ENCODE measurements at places on chromosomes 2 and 18.

DNA sequence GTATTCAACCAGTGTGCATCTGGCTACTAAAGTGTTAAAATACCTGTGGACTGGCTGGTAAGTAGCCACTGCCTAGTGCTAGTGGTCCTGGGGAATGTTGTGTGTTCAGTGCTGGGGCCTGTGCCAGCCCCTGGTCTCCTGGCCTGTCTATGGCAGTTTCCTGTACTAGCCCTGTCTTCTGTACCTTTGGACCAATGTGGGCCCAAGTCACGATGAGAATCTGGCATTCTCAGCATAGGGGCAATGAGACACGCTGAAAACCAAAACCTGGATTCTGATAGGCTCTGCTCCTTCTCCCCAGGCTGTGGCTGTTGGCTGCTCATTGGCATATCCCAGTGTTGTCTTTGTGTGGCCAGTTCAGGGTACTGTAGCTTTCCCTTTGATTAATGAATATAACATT lies 170.4 kb downstream of the PTPRM start:
- DNase-seq = no peak

DNA sequence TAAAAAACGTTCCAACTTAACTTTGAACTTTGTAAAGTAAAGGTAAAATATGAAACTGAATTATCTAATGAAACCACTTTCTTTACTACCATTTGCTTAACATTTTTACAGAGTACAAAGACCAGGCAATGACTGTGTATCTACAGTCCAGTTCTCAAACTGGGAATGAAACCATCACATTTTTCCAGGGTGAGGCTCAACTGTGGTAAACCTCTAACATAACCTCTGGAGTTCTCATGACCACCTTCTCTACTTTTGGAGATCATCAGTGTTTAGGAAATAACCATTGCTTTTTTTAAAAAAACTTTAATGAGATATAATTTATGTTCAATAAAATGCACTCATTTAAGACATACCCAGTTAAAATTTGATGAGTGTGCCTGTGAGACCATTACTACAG lies 223.5 kb downstream of the RNF152 start:
- no peak for DNase-seq

DNA sequence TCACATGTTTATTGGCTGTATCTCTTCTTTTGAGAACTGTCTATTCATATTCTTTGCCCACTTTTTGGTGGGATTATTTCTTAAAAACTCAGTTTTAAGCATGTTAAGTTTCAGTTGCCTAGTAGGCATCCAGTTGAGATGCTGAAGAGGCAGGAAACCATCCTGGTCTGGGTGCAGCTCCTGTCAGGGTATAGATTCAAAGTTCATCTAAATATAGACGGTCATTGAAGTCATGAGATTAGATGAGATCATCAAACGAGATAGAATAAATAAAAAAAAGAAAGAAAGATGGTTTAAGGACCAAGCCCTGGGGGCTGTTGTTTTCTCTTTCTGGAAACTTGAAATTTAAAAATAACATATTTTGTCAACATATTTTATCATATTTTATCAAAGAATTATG lies 9.2 kb upstream of the DNAH7 start:
- DNase-seq = no peak

DNA sequence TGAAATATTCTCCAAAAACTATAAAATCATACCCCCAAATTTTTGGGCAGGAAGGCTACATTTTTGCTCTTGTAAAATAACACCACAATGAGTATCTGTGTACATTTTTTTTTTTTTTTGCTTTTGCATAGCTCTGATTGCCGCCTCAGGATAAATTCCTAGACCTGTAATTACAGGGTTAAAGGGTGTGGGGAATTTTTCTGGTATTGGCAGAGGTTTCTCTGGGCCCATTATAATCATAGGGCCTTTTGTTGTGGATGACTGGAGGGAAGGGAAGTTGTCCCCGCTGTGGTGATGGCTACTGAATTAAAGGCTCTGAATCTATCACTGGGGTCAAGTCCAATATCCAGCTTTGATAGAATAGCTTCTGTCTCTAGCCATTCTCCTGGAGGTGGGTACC lies 26.6 kb downstream of the CCDC195 start:
- DNase-seq = no peak

DNA sequence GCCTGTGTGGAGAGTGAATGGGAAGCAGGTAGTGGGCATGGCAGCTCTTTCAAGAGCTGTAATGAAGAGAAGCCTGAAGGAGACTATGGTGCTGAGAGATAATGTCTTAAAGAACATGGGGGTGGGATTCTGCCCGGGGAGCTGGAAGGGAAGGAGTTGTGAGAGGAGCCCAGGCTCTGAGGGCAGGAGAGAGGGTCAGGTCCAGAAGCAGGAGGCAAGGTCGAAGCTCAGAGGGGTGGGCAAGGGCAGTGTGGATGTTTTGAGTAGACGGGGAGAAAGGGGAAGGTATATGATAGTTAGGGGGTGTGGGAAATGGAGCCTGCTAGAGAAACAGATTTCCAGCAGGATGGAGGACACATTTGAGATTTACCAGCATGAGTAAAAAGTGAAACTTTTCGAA lies 2.1 kb downstream of the CAPN10 start:
- DNase-seq = no peak

GRCh38 chr2:51959696-51960095 lies 927.8 kb upstream of the NRXN1 start:
- no peak for DNase-seq

- DNase-seq = no peak
Observed at GRCh38 chr2:196217116-196217515, 45.7 kb upstream of the STK17B start.

DNA sequence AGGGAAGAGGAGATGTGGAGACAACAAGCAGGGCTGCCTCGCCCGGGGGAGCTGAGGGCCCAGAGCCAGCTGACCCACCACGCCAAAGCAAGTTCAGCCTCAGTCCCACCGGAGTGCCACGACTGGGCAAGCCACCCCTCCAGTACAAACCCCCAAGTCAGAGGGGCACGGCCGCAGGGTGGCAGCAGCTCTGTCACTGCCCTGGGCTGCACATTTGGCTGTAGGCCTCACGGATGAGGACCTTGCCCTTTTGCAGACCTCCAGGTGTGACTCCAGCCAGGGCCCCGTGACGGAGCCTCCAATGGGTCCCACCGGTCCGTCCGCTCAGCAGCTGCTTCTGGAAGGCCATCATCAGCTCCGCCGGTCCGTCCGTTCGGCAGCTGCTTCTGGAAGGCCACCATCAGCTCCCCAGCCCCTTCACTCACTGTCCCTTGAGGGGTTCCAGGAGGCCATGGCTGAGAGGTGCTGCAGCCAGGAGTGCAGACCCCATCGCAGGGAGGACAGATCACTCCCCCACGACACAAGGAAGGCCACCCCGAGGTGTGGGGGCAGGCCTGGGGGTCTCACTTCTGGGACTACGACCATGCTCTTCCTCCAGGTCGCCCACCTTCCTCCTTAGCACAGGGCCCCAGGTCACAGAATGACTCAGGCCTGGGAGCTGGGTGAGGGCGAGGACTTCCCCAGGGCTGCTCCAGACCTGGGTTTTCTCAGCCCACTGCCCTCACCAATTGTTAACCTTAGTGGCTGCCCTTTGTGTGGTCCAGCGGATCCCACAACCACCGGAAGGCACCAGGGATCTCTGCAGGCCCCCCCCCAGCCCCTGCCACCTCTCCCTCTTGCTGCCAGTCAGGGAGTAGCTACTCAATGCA lies 24.6 kb upstream of the STK25 start:
- no peak for DNase-seq

GRCh38 chr2:105515581-105516415 lies 116.9 kb upstream of the FHL2 start:
- no peak for DNase-seq

DNA sequence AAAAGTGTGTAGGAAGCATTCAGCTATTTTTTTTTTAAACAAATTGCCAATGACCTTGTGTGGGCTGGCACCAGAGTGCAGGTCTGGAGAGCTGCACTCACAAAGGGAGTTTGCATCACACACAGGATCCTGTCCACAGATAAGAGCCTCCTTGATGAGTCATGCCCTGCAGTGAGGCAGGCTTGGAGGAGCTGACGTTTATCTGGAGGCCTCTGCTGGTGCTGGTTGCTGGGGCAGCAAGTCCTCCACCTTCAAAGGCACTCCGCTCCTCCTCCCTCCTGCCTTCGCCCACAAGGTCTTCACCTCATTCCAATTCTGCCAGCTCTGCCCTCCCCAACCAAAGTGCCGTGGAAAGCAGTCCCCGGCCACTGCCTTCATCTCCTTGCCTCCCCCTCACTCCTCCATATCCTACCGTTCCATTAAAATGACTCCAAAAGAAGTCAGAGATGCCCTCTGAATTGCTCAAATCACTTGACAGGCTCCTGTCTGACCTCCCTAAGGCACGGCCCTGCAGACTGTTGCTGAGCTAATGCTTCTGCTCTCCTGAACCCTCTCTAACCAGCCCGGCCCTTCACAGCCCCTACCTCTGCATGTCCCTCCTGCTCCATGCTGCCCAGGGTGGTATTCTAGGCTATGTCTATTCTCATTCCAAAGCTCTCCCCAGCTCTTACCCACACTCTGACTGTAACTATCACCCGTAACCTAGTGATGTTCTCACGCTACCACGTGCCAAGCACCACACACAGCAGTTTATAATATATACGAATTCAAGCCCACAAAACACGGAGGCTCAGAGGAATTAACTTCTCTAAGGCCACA lies 30.9 kb downstream of the LONRF2 start:
- peak; percentile 99 for DNase-seq

DNA sequence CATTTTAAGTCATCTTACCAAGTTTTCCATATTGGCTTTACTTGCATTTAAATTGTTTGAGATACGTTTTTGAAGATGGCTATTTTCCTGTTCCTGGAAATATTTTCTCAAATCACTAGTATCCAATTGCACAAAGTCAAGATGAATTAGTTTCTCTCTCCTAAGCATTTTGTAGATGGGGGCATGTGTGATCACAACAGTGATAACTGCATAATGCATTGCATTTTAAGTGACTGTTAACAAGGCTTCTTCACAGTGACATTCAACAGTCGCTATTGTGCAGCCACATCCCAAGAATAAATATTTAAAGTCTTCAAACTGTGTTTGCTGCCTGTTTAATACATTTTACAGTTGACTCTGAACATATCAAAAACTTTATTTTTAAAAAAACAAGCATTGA lies 694.2 kb upstream of the CDH7 start:
- DNase-seq = no peak

DNA sequence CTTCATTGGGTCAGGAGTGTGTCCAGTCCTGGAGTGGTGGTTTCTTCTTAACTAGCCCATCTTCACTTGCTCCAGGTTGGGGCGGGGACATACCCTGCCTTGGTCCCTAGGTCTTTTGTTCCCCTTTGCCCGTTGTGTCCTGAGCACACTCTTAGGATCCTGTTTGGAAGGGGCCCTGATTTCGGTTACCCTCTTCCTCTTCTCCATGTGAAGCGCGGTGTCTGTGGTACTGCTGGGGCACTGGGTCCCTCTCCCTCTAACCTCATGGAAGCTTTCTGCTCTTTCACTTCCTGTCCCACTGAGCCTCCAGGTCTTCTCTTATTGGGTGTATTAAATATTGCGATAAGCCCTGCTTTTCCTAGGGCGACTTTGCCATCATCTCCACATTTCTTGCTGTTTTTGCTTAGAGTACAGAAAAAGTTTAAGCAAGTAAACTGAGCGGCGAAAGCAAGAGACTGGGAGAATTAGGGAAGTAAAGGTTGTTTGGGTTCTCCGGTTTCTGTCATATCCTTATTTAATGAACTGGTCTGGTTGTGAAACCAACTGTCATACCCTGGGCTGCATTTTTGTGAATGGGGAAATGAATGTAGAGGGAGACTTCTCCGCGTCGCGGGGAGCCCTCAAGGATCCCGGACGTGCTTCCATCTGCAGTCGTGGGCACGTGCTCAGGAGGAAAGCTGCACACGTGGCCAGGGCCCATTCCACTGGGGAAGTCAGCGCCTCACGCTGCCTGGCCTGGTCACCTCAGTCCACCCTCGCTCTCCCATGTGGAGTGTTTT lies 73.8 kb upstream of the B3GNT7 start:
- peak; percentile 98 for DNase-seq

DNA sequence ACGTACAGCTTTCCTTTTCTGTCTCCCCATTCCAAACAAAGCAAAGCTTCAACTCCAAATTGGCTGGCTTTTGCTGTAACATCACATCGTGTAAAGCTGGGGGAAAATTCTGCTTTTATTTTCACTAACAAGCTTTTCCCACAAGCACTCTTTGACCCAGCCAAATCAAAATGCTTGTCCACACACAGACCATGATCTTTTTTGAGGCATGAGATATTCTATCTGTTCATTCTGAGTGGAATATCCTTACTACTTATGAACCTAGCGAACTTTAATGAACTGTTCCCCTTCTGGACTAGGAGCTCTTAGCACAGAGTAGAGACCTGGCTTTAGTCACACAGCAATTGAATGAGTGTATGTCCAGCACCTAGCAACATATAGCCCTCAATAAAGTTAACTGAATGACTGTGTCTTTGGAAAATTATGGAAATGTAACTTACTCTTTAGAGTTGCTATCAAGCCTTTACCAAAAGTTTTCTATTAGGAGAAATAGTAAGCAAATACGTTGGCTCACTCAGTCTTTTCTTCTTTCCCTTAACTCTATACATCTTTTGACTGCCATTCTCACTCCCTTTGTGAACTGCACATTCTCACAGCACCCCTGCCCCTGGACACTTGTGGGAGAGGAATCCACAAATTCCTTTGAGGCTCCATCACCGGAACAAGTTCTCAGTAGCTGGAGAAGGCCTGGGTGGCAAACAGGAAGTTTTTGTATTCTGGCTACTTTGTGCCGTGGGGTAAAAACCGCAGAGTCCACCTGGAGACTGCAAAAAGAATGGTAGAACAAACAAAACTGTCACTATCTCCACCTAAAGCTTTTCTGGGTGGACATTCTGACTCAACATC lies 1.3 kb upstream of the UBE2E3 start:
- DNase-seq = no peak

- no peak for DNase-seq
Observed at GRCh38 chr18:77073336-77074093, 59.1 kb downstream of the MBP start.

- DNase-seq = no peak
Observed at GRCh38 chr2:25692143-25692542, 18.8 kb upstream of the DTNB start.

DNA sequence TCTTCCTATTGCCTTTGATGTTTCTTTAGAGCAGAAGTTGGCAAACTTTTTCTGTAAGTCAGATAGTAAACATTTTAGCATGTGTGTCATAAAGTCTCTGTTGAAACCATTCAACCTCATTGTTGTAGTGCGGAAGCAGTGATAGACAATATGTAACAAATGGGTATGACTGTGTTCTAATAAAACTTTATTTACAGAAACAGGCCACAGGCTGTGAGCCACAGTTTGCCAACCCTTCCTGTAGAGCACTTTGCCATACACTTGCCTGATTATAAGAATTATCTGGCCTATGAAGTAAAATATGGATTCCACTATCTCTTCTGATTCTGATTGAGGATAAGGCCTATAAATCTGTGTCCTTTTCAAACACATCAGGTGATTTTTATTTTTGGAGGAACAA lies 237.4 kb downstream of the DOK6 start:
- DNase-seq = no peak

- DNase-seq = peak; percentile 13
Observed at GRCh38 chr2:178298785-178299212, 104.5 kb downstream of the OSBPL6 start.

GRCh38 chr2:101003278-101003775 lies 1.2 kb downstream of the RPL31 start:
- DNase-seq = no peak
